ENCODE measurements at places on chromosomes 3 and 15.

DNA sequence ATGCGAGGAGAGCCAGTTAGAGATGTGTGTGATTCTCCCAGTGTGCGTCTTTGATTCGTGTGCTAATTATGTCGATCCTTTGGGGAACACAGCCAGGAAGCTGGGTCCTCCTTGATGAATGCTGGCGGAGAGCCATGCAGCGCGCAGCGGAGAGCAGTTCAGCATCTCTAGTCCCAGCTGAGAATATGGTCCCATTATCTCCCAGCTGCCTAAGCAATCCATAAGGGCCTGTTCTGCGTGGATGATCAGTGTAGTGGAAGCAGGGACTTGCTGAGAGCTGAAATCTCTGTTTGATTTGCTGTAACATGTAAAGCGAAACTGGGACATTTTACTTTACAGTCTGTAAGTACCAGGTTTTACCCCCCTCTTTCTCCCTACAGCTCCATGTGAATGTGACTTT is 412.7 kb downstream of the CNTN4 start:
- no peak for DNase-seq

DNA sequence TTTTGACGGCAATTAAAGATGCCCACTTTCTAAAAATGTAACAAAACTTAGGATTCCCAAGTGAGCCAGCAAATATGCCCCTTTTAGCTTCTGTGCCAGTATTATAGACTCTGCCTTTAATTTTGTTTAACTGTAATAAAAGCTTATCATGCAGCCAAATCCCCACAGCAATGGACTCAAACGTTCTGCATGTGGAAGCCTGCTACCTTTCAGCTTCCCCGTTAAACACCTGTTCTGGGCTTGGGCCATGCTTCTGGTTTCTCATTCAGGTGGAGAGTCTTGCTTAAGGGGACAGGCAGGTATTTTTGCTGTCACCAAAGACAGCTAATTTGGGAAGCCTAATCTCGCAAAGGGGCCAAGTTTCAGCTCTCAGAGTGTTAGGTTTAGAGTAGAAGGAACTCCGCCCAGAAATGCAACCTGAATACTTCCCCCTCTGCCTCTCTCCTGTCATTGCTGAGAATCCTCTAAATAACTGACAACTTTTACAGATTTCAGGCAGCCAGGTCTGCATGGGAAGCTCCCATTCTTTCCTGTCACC is 399.4 kb upstream of the ATP11B start:
- no peak for DNase-seq

DNA sequence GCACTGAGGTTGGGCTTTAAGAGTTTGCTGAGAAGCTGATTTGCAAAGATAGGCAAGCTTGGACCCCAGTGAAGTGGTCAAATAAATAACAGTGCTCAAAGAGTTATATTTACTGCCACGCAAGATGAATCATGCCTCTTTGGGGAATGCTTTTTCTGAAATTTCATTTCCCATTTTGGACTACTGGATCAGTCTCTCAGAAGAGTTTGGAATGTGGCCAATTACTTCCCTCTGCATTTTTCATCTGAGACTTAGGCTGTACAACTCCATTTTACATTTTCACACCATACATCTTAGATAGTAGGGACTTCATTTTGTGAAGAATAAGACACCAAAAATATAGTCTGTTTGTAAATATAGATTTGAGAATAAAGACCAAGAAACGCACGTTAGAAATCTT is 419.7 kb downstream of the FGF12 start:
- no peak for DNase-seq

DNA sequence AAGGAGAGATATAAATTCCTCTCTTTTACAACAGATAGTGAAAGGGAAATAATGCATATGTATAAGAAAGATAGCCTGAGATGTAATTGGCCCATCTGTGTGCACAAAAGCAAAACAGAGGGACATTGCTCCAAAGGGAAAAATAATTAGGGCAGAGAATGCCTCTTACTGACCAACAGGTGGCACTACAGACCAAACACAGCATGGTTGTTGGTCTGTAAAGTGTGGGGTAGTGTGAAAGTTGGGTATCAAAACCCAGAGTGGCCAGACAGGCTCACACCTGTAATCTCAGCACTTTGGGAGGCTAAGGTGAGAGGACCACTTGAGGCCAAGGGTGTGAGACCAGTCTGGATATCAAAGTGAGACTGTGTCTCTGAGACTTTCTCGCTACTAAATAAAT is 4.5 kb upstream of the TLNRD1 start:
- DNase-seq, result no peak

GRCh38 chr15:91116113-91117067 is 16.3 kb downstream of the SV2B start:
- no peak for DNase-seq

- DNase-seq, result no peak
Measured at GRCh38 chr3:62703451-62704167, 171.6 kb downstream of the CADPS start.

GRCh38 chr3:192758654-192759053 is 31.3 kb upstream of the FGF12 start:
- no peak for DNase-seq

DNA sequence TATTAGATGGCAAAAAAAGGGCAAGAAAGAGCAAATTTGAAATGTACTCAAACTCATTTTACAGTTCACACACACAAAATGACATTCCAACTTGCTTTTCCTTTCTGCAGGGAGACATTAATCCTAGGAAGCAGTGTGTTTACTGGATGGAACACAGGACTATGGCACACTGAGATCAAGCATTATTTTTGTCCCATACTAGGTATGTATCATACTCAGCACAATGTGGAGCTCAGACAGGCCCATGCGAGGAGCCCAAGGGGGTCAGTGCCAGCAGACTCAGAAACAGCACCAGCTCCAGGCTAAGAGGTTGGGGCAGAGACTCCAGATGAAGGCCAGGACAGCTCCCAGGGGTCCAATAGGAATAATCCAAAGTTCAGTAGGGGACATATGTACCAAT is 30.8 kb upstream of the SLC35G2 start:
- no peak for DNase-seq

DNA sequence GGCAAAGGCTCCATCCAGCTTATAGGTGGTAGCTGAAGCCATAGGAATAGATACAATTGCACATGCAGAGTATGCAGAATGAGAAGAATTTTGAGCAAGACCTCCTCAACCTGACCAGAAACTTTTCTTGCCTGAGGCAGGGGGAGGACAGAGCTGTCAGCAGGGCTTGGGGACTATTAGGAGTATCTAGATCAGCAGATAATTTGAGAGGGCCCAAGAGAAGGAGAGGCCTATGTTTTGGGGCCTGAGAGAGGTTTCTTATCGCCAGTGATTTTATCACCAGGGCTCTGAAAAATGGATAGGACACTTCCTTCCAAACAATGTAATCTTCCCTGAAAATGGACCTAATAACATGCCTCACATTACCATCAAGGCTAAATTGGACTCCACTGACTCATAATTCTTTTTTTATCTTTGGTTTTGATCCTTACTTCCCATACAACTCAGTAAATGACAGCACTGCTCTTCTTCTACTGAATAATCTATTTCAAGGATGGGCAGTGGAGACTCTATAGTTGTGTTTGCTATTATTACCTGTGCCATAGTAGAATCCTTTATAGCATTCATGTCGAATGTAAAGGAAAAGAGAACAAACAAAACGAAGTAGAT is 15.8 kb upstream of the RAMAC start:
- no peak for DNase-seq

DNA sequence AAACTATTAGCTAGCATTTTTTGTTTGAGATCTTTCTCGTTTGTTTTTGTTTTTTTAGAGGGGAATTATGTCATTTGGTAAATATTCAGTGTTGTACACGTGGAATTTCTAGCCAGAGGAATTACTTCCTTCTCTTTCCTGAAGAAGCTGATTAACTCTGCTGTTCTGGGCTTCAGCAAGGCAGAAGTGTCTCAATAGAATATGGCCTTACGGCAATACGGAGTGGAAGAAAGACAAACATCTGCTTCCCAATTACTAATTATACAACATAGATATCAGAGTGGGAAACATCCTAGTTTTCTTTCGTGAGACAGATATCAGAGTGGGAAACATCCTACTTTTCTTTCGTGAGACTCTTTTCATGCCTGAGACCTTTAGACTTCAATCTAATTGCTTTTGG is 11.9 kb downstream of the P3H2 start:
- no peak for DNase-seq

- peak; percentile 31 for DNase-seq
Measured at GRCh38 chr3:43181202-43181821, 75.4 kb upstream of the POMGNT2 start.

GRCh38 chr15:58549013-58549784 is 117.4 kb downstream of the LIPC start:
- DNase-seq, result no peak

DNA sequence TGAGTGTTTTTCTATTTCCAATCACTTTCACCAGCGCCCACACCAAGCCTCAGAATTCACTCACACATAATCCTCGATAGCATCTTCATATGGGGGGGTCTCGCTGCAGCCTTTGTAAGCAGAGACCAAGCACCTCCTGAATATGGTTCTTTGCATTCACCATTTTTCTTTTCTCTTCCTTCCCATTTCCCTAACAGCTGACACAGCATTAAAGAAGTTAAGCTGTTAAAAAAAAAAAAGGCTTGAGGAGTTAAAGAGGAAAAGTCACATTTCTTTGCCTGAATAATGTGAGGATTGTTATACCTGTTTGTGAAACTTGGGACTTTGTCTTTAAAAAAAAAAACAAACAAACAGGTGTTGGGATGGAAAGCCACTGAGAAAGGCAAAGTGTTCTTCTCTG is 41.6 kb downstream of the RFTN1 start:
- DNase-seq, result no peak

DNA sequence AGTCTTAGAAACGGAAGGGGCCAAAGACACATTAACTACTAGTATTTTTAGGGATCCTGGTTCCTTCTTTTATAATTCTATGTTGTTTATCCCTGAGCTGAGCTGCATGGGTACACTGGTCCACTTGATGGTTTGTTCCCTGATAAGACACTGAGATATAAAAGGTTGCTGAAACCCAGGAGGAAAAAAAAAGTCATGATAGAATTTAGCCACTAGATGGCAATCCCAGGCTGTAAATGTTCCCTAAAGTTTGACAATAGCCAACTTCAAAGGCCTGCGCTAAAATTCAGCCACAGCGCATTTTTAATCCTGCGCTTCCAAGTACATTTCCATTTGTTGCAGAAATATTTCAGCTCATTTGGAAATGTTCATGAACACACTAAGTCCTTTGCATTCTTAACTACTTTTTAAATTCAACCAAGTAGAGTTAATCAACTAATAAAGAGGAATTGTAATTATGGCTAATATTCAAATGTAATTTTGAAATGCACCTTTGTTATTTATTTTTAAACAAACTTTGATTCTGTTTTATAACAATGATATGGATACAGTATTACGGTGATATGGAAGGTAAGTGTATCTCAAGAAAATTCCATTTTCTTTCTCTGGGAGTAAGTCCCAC is 249.3 kb upstream of the FEZF2 start:
- DNase-seq, result no peak

DNA sequence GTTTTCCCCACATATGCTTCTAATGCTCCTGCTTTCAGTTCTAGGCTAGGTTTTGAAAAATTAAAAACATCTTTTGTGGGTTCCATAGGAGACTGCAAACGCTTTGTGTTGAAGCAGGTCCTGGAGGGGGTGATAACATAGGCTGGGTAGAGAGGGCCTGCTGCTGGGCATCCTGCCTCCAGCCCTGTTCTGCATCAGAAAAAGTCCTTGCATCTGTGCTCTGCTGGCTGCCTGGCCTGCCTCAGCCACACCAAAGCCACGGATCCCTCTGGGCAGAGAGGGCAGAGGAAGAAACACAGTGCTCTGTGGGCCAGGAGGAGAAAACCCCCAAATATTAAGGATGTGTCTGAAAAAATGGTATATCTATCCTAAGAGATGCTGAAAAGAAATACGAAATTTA is 3.9 kb upstream of the ARPP21 start:
- DNase-seq, result no peak

DNA sequence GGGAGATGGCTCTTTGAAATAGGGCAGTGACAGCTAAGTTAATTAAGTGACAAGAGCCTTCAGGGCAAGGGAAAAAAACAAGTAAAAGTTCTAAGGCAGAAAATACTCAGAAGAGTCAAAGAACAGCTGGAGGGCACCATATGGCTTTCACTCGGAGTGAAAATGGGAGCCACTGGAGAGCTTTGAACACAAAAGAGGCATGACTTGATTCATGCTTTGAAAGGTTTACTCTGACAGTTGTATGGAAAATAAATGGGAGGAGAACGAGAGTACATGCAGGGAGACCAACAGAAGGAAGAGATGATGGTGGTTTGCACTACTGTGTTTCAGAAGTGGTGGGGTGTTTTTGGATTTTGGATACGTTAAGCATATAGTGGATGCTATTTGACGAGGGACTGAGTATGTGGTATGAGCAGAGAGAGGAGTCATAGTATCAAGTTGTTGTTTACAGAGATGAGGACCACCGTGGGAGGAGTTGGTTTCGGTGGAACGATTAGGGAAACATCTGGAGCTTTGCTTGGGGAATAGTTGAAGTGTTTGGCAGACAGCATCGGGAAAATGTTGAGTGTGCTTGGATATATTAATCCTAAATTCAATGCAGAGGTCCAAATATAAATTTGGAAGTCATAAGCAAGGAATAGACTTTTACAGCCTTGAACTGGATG is 411.5 kb downstream of the GABRG3 start:
- no peak for DNase-seq

GRCh38 chr3:60645801-60646200 is 605.5 kb downstream of the FHIT start:
- DNase-seq, result no peak

- DNase-seq, result no peak
Measured at GRCh38 chr15:89075846-89076245, 12.4 kb upstream of the ABHD2 start.

- DNase-seq, result no peak
Measured at GRCh38 chr3:116037954-116038911, 407.1 kb downstream of the LSAMP start.

DNA sequence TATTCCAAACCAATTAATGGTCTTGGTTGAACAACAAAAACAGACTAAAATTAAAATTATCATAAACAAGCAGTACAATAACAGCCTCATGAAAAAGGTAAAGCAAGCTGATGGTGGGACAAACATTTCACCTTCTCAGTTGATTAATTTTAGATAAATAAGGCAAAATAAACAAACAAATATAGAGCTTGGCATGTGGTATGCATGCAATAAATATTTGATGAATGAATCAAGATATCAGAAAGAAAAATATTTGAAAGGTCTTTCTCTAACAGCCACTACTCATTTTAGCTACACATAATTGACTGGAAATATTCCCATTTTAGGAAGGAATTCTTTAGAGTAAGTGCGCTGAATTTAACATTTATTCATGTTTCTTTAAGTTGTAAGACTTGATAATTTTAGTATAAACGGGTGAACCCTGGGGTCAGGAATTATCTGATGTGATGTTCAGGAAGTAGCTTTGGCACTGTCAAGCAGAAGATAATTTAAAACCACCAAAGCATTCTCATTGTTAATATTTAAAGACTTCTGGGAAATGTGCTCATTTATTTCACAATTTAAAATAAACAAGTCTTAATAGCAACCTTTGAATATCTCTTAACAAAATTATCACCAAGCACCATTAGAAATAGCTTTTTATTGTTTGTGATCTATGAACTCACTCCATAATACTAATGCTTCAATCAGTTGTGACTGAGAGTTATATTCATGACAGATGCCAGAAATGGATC is 372.3 kb upstream of the TGFBR2 start:
- no peak for DNase-seq

Data from stimulated activated CD4-positive, alpha-beta T cell treated with anti-CD3 and anti-CD28 coated beads, Interleukin-12 subunit alpha, Interleukin-12 subunit beta, amount 100 ng/mL, for 24 hours (primary cell).